ENCODE measurements at places on chromosomes 16 and 17. TPM values are rescaled to one million over a fixed set of nuclear protein-coding genes. Genes with fewer than 3 reads are reported as not detected.

Gene KRT14
- 0.94 TPM for total RNA-seq

Gene DUSP3
- total RNA-seq, result 57.7 TPM

Gene CALB2
- 0.85 TPM for total RNA-seq

Gene CHD9NB
- total RNA-seq, result 1.5 TPM

Gene PTGES3L
- total RNA-seq, result 3.9 TPM

Gene FAM117A
- total RNA-seq, result 3.4 TPM
